ENCODE measurements at places on chromosomes 1 and 21. TPM values are rescaled to one million over a fixed set of nuclear protein-coding genes. Genes with fewer than 3 reads are reported as not detected.

- peak; percentile 46 for DNase-seq
These were observed 6.2 kb downstream of the TMEM125 start for GRCh38 chr1:43275826-43276620.

GRCh38 chr1:47181955-47182675 lies 7.7 kb downstream of the PDZK1IP1 start:
- DNase-seq = peak; percentile 61

The SIK1 gene
- 34.9 TPM for total RNA-seq

GRCh38 chr1:205929496-205930194 lies 13.6 kb downstream of the SLC26A9 start:
- DNase-seq = no peak

The OR2M3 gene
- not detected for total RNA-seq

- DNase-seq = no peak
These were observed 45.9 kb downstream of the PLXNA2 start for GRCh38 chr1:208198236-208198635.

DNA sequence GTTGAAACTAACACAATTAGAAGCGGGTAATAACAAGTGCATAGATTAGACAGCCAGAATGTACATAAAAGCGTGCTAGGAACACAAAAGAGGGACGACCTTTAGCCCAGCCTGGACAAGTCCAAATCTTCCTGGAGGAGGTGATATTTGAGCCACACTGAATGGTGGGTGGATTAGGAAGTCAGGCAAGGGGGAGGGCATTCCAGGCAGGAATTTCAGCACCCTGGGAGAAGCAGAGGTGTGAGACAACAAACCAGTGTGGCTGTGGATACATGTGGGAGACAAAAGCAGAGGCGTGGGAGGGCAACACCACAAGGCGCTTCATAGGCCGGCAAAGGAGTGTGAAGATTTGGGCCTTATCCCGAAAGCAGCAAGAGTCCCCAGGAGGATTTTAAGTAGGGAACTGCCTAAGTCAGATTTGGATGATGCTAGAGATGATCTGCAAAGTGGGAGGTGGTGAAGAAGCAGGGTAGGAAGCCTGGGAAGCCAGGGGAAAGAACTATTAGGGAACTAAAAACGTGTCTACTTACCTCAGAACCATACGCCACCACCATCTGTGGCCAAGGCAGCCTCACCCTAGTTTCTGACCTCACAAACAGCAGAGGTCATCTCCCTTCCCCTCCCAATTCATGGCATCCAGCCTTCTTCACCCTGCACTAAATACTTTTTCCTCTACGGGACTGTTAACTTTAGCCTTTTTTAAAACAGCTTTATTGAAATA lies 81.8 kb downstream of the GLUL start:
- DNase-seq = no peak

The AIRE gene
- not detected for total RNA-seq

- no peak for DNase-seq
These were observed 37.0 kb upstream of the PLPPR4 start for GRCh38 chr1:99227056-99227897.

The ADGRL2 gene
- 58.9 TPM for total RNA-seq

GRCh38 chr1:51518033-51518585 lies 957 bp downstream of the EPS15 start:
- DNase-seq = peak; percentile 83

DNA sequence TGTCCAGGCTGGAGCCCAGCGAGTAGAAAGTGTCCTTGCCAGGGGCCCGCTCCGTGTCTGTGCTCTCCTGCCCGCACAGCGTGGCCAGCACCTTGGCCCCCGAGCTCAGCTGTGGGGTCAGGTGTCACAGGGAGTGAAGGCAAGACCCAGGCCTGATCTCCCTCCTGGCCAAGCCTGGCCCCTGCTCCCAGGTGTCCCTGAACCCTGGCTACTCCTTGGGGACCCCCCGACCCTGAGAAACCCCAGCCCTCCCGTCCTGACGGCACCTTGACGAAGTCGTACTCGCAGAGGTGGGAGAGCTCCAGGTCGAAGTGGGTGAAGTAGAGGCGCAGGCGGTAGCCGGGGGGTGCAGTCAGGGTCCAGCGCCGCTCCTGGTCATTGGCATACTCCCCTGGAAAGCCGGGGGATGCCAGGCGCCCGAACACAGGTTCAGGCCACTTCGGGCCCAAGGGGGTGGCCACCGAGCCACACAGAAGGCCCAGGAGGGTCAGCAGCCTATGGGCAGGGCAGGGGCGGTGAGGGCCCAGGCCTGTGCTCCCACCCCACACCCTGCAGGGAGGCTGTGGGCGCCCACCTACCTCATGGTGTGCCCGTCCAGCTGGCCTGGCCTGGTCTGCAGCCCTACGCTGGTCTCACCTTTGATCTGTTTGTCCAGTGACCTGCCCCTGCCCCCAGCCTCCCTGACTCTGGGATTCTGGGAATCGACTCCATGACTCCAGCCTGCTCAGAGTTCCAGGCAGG lies at the start of gene MASP2:
Gene MASP2 (minus strand): TSS at position 615 of the 741 bp plus-strand sequence. CDS start 32 bp downstream, at position 583.
- no peak for DNase-seq

- no peak for DNase-seq
These were observed 23.7 kb upstream of the ACTL8 start for GRCh38 chr1:17731460-17731859.

DNA sequence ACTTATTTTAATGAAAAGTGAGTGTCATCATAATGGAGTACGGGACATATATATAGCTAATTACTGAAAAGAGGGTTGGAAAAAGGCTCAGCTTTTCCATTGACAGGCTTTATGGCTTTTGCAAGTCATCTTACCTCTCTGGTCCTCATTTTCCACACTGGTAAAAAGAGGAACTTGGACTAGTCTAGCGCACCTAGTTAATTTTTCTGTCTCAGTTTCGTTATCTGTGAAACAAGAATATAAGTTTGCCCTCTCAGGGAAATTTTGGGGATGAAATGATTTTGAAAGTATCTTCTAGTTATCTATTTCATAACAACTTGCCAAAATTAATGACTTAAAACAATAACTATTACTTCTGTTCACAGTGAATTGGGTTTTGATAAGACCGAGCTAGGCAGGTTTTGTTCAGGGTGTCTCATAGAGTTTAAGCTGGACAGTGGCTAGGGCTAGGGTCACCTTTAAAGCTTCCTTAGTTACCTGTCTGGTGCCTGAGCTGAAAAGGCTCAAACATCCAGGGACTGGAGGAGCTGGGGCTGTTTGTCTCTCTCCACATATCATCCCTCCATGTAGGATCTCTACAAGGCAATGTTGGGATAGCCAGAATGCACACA lies 91.7 kb downstream of the TYW3 start:
- no peak for DNase-seq

The NR0B2 gene
- not detected for total RNA-seq

- DNase-seq = no peak
These were observed 1.5 kb upstream of the TSPAN1 start for GRCh38 chr1:46173361-46173856.

The NMNAT2 gene
- total RNA-seq = 0.60 TPM

All from posterior vena cava (tissue), 2 donors.